ENCODE measurements at places on chromosomes 12 and 14.

GRCh38 chr12:71691504-71692129 is 5.7 kb downstream of the TMEM19 start:
- DNase-seq, result peak; percentile 13

DNA sequence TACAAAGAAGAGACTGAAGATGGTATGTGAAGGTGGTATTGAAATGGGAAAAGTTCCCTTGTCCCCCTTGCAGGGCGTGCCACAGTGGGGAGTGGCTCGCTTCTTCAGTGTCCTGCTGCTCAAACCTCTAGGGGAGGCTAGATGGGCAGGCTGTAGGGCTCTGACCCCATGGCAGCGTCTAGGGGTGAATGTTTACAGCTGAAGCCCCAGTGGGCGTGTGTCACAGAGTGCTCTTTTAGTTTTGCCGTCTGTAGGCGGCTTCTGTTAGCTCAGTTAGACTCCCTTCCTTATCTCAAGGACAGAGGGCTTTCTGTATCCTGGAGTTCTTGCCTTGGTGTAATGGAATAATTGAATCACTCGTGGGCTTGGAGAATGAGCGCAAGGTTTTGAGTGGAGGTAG is 266.2 kb downstream of the RAD51B start:
- DNase-seq, result no peak

DNA sequence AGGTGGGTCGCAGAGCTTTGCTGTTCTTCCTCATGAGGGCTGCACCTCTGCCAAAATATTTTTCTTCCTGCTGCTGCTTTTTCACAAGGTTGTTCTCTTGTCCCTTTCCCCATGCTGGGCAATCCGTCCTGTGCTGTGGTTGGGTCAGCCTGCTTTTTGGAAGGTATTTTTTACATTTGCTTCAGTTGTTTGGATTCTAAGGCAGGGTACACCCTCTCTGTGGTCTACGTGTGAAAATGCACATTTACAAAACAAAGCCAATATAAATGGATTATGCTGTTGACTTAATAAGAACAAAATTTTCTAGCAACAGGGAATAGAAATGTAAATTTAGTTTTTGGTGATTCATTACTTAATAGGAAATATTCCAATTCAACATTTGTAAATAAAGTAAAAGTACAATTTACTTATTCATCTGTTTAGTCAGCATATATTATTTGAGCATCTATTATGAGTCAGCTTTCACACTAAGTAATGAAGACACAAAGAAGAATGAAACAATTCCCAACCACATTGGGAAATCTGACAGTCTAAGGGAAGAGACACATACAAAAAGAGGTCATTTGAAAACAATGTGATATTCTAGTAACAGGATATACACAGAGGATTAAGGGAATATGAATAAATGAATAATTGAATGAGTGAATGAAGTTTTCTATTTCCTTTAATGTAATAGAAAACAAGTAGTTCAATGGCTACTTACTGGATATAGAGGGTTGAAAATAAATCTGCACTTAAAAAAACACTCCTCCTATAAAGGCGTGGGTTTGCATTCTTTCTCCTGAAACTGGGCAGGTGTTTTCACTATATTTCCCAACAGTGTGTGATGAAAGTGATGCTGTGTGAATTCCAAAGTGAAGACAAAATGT is 94.6 kb upstream of the PRICKLE1 start:
- DNase-seq, result peak; percentile 66

DNA sequence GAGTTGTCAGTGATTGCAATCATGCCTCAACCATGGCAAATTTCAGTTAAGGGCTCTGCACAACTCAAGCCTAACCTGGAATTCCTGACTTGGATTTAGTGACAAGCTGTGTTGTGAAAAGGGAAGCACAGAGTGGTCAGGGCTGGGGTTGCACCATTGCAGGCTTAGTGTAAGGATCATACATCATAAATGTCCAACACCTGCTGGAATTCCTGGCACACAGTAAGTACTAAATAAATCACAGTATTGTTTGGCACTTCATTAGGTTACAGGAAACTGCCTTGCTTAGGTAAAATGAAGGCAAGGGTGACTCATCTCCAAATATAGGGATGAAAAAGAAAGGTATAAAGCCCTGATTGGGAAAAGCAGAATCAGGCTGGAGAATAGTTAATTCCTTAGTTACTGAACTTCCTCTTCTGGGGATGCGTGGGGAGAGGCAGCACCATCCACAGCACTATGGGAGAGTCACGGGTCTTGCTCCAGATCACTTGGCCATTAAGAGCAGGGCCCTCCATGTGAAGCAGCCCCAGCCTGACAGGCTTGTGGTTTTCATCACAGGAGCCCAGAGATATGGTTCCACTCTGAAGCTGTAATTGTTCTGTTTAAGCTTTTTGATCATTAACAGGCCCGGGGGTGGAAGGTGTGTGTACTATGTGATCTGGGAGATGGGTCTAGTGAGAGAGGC is 39.7 kb downstream of the SLC8A3 start:
- peak; percentile 29 for DNase-seq

DNA sequence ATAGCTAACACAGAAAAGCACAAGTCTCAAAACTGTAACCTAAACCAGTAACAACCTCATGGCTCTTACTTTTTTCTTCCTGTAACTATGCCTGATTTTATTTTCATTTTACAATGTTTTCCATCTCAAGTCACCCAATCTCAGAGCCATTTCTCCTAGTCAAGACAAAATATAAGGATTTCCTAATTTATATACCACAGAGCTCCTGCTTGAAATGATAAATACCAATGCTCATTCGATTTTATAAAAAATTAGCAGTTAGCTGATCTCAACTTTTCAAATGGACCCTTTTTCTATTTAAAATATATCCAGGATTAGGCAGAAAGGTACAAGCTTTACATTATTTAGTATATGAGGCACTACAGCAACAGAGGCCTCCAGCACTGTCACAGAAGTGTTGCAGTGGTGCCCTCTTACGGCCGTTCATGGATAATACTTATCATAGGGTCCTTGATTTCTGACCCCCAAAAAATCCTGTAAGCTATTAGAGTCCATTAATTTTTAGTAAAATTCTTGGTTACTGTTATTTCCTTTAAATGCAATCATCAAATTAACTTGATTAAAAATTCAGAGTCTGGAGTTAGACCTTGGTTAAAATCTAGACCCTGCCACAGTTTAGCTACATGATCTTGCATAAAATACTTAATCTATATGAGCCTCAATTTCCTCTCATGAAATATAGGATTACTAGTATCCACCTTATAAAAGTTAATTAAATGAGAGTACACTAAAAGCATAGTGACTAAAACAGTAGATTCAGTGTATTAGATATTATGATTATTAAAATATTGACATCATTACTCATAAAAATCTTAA is 68.3 kb downstream of the SEC23A start:
- no peak for DNase-seq

DNA sequence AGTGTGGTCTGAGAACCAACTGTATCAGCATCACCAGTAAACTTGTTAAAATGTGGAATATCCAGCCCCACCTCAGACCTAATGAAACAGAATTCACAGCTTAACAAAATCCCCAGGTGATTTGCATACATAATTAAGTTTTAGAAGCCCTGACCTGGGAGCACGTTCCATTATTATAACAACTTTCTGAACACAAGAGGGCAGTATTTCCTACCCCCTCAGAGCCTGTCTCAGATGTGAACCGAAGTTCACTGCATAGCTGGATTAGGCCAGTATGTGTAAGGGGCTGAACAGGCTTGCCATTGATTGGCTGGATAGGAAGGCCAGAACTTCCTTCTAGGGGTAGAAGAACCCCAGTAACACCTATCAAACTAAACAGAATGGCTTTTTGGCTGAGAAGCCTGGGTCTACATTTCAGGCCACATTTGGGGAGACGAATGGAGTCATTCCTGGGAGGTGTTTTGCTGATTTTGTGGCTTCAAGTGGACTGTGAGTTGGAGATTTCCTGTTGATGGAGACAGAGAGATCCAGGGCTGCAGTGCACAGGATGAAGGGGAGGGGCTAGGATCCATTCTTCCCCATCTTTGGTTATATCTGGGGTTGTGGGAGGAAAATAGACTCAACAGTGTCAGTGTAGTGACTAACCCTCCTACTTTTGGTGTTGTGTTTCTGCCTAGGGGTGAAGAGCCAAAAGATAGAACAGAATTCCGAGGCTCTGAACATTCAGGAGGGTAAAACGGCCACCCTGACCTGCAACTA is 94.7 kb upstream of the OR4E1 start:
- DNase-seq, result peak; percentile 40

DNA sequence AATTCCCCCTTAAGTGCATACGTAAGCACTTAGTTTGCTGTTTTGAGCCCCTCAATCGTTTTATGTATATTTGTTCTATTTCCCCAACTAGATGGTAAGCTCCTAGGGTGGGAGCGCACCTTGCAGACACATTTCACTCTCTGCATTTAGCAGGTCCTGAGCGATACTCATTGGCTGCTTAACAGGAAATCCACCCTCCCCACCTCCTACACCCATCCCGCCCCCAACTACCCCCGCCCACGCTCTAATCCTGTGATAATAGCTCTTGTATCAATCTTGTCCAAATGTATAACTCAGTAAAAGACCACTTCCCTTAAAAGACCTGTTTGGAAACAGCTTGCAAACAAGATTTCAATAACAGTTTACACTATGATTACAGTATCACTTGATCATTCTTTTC is 8.1 kb downstream of the LPAR5 start:
- DNase-seq, result no peak

DNA sequence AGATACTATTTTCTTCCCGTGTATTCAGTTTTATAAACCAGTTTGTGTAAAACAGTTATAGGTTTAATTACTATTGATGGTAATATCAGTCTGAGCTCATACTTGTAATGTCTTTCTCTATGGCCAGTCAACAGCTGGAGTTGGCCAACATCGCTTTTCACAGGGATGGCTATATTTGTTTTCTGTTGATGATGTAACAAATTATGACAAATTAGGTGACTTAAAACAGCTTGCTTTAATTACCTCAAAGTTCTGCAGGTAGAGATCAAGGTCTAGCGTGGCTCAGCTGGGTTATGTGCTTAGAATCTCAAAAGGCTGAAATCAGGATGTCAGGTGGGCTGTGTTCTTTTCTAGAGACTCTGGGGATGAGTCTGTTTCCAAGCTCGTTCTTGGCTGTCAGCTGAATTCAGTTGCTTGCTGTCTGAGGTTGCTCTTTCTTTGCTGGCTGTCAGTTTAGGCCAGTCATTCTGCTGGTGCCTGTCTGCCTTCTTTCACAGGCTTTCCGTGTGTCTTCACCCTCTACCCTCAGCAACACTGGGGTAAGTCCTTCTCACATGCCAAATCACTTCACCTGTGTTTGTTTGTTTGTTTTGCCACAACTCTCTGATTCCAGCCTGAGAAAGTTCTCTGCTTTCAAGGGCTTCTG is 370.2 kb upstream of the E2F7 start:
- no peak for DNase-seq

GRCh38 chr12:51023625-51024382 is 2.4 kb downstream of the SLC11A2 start:
- DNase-seq, result peak; percentile 11
